ENCODE measurements at places on chromosomes 1 and 21. TPM values are rescaled to one million over a fixed set of nuclear protein-coding genes. Genes with fewer than 3 reads are reported as not detected.

DNA sequence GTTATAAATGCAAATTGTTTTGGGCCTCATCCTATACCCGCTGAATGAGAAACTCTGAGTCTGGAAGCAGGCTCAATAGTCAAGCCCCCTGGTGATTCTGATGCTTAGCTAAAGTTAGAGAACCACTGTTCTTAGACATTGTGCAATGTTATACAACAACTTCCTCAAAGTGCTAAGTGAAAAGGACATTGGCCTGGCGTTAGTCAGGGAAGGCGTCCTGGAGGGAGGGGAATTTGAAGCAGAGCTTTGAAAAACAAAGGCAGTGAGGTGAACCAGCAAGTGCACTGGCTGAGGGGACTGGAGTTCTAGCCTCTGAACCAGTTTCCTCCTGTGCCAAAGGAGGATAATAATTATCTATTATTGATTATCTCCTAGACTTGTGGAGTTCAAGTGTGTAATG lies 5.1 kb downstream of the CD1D start:
- DNase-seq = no peak

PRKACB gene
- 8.9 TPM for polyA plus RNA-seq

DNA sequence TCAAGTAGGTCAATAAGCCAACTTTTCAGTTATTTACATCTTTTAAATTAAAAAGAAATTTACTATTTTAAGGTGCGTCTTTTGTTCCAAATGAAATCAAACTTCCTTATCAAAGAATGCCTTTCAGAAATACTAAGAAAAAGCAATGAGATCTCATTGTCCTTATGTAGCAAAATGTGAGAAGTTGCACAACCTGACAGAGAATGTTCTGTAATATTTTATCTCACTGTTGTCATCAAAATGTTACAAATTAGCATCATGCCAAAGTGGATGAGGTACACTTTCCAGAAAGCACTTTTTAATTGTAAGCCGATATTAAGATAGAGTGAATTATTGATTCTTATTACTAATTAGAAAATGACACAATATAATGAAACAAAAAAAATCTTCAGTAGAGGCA lies 50.4 kb downstream of the KCNT2 start:
- DNase-seq = no peak

RGS1 gene
- not detected for polyA plus RNA-seq

UTP25 gene
- polyA plus RNA-seq = 8.0 TPM

DNA sequence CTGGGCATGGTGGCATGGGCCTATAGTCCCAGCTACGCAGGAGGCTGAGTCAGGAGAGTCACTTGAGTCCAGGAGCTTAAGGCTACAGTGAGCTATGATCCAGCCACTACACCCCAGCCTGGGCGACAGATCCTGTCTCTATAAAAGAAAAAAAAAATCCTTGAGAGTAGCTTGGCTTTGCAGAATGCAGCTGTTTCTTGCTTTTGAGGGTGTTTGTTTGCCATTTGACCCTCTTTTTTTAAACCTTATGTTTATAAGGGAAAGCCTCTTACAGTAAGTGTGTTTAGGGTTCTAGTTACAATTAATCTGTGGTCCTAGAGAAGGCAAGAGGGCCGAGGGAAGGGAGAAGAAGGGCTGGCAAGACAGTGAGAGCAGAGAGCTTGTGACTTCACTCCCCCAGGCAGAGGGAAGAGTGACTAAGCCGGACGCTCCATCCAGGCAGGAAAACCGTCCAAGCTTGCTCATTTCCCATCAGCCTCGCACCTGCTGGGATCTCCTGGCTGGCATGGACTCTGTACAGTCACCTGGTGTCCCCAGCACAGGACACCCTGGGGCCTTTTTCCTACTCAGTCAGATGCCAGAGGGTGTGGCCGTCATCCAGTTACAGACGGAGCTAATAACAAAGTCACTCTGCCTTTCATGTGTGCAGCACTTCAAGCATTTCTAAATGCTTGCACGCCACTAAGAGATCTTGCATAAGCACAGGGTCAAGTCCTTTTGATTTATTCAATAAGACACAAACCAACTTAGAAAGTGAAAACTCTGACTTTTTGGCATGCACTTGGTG lies 55.5 kb upstream of the PSEN2 start:
- DNase-seq = peak; percentile 89
